ENCODE measurements at places on chromosomes 2 and 18.

- DNase-seq: no peak
Measured at GRCh38 chr2:216857131-216857550, 2.7 kb downstream of the TNP1 start.

DNA sequence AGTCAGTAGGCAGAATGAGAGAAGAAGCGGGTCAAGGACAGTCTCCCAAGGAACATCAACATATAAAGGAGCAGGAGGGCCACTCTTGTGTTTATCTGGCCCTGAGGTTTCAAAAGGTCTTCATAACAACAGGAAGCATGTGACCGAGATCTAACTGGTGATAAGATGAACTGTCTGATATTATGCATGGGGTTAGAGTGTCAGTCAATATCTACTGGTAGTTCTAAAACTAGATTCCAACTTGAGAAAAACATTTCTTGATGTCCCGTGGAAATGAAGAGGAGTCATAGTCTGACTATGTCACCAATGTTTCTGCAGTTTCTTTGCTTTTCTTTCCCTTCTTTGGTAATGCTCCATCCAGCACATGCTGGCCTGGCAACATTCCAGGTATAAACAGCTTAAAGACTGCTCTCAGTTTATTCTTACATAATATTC lies 77.5 kb upstream of the ITPRID2 start:
- DNase-seq: no peak

- DNase-seq: no peak
Measured at GRCh38 chr18:59189746-59190145, 30.2 kb upstream of the GRP start.

- no peak for DNase-seq
Measured at GRCh38 chr18:79923896-79924585, 27.4 kb downstream of the SLC66A2 start.

GRCh38 chr2:20291846-20292408 lies 58.7 kb downstream of the PUM2 start:
- DNase-seq: no peak

DNA sequence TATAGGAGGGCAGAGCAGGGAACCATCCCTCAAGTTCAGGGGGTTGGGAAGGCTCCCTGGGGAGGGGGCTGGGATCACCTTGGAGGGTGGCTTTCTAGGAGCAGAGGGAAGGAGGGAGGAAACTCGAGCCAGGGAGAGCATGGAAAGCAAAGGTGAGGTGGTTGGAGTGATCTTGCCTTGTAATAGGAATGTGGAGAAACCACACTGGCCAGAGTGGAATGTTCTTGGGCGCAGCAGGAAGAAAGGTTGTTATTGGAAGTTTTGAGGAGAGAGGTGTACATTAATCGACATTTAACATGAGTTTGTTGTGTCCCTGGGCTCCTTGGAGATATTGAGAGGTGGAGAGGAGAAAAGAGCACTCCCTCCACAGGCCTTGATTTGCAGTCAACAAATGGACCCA lies 272.2 kb downstream of the PRKCE start:
- DNase-seq: peak; percentile 19
